ENCODE measurements at places on chromosomes 2 and 18.

- DNase-seq: no peak
Measured at GRCh38 chr2:118040891-118041290, 27.0 kb upstream of the CCDC93 start.

- DNase-seq: no peak
Measured at GRCh38 chr2:190794377-190794776, 86.2 kb upstream of the GLS start.

DNA sequence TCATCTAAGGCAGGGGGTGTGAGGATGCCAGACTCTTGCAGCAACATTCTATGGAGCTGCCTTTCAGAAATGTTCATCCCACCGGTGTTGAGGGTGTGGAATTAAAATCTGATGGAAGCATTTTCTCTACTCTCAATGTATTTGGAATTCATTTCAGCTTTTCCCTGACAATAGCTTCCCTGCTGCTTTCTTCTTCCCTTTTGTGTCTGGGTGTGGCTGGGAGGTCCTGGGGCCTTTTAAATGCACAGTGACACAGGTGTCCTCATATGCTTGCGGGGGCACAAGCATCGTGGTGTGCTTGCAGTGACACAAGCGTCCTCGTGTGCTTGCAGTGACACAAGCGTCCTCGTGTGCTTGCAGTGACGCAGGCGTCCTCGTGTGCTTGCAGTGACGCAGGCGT is 43.4 kb upstream of the ASB18 start:
- DNase-seq: no peak

- DNase-seq: peak; percentile 22
Measured at GRCh38 chr2:219119422-219120043, 41.1 kb downstream of the NHEJ1 start.

DNA sequence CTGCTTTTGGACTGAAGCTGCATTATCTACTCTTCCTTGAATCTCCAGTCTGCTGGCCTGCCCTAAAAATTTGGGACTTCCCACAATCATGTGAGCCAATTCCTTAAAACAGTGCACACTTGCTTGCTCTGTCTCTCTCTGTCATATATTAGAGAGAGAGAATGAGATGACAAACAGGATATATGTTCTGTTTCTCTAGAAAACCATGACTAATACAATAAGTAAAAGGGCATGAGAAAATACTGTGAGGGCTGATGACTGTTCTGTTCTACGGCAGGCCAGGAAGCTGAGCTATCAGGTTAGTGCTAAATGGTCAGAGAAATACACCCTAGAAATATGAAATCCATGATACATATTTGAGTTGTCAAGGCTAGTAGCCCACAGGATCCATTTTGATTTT is 1896.8 kb upstream of the CELF4 start:
- DNase-seq: peak; percentile 27

DNA sequence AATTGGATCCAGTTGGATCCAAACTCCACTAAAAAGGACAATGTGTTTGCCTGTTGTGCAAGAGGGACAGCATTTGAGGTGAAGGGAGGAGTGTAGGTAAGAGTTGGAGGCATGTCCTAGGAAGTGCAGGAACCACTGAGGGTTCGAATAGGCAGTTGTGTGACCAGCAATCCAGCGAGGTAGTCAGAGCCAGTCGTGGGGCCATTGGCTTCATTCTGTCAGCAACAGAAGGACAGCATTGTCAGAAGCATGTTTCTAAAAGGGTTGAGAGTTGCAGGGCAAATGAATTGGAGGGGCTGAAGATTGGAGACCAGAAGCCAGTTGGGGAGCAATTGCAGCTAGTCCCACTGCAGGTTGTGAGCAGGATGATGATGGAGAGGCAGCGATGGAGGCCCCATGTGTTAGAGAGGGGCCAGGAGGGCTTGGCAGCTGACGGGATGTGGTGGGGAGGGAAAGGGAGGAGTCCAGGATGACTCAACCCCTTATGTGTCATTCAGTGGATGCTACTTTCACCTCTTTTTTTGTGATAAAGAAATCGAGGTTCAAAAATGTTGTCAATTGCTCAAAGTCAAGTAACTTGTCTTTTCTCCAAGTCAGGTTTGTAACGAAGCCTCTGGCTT is 96.7 kb upstream of the SIX3 start:
- DNase-seq: no peak

DNA sequence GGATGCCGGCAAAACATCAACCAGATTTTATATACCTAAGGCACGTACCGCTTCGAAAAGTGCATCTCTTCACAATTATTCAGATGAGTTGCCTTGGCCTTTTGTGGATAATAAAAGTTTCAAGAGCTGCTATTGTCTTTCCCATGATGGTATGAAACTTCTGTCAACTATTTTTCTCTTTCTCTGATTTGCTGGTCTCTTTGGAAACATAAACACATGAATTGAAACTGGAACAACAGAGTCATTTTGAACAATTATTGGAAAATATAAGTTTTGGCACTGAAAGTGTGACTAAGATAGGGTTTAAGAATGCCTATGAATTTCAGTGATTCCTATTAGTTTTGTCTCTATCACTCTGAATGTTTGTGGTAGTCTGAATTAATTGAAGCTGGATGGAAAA is 109.9 kb downstream of the DPP4 start:
- DNase-seq: no peak

DNA sequence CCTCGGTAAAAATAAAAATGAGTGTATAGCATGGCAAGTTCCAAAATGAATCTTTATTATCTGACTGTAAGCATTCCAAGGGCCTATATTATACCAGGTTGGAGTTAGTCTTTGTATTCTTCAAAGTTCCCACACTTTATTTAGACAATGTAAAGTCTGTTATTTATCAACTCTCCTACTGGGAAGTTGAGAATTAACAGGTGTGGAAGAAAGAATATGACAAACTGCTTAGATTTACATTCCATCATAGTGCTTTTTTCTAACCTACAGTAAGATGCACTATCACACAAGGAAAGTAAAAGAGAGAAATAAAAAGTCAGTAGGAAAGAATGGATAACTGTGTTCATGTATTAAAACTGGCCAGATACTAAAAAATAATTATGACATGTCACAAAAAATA is 93.3 kb downstream of the SESTD1 start:
- DNase-seq: no peak

- DNase-seq: no peak
Measured at GRCh38 chr2:125573432-125573831, 1082.5 kb upstream of the GYPC start.

DNA sequence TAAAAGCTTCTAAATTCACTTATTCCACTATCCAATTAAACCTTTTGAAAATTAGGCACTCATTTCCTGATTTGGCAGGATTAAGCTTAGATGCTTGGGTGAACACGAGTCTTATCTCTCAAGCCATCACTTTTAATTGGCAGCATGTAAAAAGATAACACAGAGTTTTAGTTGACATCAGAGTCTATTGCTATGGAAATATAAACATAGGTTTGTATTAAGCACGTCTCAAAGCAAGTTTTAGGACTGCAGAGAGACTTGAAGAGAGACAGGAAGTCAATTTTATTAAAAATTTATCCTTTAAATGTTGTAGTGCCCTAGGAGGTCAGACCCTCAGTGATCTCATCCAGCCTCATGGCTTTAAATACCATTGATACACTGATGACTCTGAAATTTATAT is 5.6 kb downstream of the RBKS start:
- DNase-seq: no peak

- no peak for DNase-seq
Measured at GRCh38 chr18:50447952-50448351, 73.1 kb downstream of the SKA1 start.

- DNase-seq: peak; percentile 40
Measured at GRCh38 chr2:79935771-79936657, 368.5 kb downstream of the LRRTM1 start.

DNA sequence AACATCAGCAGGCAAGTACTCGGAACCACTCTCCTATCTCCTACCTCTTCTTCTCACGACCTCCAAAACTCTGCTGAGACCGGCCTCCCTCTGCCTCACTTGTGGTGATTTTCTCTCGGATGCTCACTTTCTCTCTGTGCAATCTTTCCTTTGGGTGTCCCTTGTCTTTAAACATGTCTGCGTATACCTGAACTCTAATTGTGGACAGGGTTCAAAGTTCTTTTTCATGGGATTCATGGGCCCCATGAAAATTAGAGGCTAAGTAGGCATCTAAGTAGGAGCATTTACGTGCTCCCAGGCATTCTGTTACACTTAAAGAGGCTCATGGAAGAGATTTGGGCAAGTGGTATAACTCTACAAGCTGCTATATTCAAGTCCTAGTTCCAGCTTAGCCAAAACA is 2.1 kb upstream of the PPP1CB start:
- no peak for DNase-seq

DNA sequence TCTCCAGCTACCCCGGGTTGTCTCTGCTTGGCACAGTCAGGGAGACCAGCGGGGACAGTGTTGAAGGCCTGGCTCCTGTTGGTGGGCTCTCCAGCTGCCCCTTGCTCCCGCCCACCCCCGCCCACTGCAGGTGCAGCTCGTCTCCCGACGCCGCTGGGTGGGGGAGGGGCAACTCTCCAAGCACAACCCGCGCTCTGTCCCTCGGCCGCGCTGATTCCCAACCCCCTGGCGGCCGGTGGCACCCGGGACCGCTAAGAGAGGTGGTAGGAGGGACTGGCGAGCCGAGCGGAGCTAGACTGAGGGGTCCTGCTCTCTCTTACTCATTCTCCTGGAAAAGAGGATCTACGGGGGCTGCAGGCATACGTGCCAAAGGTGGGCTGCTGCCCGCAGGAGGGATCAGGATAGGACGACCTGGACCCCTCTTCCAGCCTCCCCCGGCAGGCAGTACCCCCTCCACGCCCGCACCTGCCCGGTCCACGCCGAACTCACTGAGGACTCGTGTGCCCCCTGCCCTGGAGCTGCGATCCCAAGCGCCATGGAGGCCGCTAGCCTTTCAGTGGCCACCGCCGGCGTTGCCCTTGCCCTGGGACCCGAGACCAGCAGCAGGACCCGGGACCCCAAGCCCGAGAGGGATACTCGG is 44.5 kb downstream of the DDX18 start:
- no peak for DNase-seq

DNA sequence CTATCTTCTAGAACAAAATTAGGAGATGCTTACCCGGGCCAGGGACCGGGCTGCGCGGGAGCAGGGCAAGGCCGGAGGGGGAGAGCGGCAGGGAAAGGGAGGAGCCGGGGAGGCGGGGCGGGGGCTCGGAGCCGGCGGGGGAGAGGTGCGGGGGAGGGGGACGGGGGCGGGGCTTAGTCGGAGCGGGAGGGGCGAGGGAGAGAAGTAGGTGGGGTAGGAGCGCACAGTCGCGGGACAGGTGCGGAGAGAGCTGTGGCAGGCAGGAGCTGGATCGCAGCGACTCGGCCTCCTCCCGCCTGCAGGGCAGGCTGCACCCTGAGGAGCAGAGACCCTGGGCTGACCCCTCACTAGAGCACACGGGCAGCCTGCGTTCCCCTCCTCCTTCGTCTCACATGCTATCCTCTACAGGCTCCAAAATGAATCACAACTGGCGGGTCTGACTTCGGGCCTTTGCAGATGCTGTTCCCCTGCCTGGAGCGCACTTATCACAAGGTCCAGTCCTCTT is 290.3 kb downstream of the CELF4 start:
- no peak for DNase-seq

DNA sequence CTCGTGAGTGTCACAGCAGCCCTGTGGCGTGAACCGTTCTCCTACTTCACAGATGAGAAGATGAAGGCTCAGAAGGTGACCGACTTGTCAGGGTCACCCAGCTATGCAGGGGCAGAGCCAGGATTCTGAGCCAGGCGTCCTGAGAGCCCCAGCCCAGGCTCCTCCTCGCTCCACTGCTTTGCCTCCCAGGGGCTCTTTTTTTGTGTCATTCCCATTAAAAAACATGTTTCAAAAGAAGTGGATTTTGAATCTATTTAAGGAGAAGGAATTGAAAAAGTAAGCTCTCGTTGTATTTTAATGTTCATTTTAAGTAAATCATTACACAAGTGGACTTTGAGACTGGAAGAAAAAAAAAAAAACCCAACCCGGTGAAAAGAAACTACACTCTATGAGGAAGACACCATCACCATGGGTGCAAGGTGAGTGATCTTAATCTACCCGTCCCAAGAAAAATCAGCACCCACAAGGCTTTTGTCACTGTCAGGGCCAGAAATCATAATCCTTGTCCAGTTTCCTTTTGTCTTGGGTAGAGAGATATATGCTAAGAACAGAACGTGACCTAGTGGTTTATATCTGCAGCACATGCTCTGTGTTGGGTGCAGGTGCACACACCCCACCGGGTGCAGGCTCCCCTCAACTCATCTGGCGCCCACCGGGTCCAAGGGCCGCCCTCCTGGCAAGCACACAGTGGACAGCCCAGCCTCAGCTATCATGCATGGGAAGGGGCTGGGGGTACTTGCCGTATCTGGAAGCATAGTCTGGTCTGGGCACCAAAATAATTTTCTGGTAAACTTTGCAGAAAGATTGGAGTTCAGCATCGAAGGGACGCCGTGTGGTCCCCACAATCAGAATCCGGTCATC is 73.5 kb upstream of the ASB18 start:
- DNase-seq: no peak

DNA sequence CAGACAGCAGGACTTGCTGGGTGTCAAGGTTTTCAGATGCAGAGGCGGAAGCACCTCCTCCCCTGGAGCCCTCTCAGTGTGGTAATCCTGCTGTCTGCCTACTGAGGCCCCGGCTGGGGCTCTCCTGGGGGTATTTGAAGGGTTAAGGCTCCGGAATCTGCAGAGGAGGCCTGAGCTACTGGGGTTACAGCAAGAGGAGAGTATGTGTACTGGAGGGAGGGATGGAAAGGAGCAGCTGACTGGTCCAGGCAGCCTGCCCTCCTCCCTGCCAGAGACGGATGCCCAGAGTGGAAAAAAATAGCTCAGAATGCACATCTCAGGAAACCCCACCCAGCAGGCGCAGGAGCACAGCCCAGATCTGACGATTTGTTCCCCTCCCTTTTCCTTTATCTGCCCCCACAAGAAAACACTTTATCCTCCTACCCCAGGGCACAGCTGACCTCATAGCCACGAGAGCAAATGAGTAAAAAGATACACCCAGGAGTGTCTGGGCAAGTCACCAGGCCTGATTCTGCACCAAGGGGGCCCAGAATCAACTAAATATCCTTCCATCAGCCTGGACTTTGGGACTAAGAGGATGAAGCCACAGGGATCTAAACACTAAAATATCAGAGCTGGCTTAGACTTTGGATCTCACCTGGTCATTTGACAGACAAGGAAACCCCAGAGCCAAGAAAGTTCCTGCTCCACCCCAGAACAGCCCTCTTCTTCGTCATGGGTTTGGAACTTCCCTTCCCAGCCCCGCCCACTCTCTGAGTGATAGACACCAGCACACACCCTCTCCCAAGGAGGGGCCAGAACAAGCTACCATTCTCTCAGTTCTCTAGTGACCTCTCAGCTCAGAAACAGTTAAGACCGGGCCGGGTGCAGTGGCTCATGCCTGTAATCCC is 5.5 kb downstream of the TMBIM1 start:
- DNase-seq: peak; percentile 95

All from astrocyte (in vitro differentiated cells and primary cell).